Stimulated activated CD4-positive, alpha-beta T cell treated with anti-CD3 and anti-CD28 coated beads, Interleukin-15, amount 100 ng/mL, for 48 hours (primary cell): ENCODE measurements at places on chromosomes 2 and 18.

- no peak for DNase-seq
Measured at GRCh38 chr2:28801726-28802125, 8.9 kb upstream of the SPDYA start.

GRCh38 chr2:177625744-177626650 lies 233.4 kb downstream of the AGPS start:
- DNase-seq: no peak

DNA sequence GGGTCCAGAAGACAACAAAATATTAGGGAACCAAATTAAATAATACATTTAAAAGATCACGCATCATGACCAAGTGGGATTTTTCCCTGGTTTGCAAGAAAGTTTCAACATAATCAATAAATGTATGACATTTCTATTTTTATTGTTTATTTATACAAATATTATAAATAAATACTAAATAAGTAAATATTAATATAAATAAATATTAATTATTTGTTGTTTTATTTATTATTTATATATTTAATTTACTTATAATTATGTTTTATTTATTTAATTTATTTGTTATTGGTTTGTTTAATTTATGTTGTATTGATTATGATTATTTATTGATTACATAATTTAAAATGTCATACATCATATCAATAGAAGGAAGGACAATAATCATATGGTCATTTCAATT lies 242.5 kb upstream of the HNMT start:
- no peak for DNase-seq

DNA sequence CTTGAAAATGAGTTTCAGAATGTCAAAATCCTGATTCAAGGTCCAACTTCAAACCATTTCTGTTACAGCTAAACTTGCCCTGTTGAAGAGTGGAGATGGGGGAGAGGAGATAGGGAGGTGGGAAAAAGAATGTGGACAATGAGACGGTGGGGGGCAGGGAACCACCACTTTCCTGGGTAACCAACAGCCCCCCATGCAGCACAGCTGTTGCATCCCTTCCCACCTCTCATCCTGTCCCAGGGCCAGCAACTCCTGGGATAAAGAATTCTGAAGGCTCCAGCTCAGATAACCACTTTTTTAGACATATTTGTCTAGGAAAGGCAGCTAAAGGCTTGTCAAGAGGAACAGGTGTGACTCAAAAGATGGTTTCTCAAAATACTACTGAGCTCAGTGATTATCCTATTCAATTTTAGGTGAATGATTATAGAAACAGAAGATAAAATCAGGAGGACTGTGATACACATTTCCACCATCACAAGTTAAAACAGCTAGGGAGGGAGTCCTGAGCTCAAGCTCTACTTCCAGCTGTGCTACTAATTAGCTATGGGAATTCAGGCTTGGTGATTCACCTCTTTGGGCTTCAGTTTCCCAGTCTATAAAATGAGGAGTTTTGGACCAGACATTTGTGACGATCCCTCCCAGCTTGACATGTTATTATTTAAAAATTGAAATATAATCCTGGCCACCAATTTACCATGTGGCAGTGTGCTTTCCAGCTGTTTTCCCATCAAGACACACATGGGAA lies 36.3 kb downstream of the HDHD2 start:
- DNase-seq: no peak

GRCh38 chr2:15096873-15097272 lies 464.3 kb downstream of the NBAS start:
- DNase-seq: no peak

DNA sequence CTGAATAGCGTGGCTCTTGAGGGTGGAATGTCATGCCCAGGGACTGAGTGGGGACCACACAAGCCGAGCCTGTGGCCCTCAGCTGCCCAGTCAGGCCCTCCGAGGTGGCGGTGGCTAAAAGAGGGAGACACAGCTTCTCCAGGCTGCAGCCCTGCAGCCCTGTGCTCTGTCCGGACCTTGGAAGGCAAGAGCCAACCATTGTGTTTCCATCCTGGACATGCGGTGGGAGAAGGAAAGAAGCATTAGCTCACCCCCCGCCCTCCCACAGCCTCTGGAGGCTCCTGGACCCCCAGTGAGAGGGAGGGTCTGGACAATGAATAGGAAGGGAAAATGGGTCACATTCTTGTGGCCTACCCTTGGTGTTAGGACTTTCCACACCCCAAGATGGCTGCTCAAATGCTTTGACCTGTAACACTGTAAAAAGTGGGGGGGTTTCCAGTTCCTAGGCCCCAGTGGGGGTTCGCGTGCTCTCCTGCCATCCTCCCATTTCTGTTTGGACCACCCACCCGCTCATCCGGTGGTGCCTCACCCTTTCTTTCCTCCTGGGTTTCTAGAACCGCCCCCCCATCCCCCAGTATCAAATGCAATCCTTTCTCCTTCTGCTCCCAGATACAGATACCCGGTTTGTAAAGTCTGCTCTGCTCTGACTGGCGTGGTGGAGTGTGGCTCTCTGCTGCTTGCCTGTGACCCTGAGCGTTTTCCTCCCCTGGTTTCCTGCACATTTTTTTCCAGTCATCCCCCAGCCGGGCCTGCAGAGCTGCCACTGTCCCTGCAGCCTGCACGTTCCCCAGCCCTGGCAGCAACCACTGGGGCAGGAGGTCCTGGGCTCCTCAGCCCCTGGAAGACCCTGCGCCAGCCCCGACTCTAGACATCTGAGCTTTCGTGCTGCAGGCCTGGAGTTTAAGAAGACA lies 36.3 kb upstream of the SMAD7 start:
- DNase-seq: no peak

DNA sequence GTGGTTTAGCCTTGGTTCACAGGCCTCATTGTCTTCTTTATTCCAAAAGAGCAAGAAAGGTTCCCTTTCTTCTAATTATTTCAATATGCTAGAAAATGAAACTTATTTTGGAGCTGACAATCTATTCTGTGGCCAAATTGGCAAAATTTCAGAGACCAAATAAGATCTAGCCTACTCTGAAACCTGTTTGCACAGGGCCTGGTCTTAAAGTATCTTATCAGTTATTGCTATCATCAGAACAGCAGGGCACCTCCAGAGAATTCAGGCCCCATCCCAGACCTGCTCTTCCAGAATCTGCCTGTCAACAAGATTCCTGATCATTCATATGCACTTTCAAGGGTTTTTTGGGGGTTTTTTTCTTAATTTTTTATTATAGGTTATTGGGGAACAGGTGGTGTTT lies 198.7 kb downstream of the ANAPC1 start:
- DNase-seq: no peak

DNA sequence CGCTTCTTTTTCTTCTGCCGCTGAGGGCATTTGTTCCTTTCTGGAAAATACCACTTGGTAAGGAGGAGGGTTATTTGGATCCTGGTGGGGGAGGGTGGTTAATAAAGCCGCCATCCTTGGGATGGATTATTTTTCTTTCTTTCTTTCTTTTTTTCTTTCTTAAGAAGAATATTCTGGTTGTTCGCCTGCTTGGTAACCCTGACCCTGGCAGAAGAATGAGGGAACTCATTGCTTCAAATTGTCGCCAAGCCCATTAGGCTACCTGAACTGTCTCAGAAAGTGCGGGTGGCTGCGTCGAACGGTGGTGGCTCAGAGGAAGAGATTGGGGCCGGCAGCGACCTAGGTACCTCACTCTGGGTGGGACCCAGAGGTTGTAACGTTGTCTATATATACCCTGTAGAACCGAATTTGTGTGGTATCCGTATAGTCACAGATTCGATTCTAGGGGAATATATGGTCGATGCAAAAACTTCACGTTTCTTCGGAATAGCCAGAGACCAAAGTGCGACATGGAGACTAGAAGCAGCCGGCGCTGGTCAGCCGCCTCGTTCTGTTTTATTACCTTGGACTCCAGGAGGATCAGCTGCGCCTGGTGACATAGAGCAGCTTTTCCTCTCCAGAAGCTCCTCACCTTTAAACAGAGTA lies 1.3 kb upstream of the HOXD4 start:
- DNase-seq: no peak

- no peak for DNase-seq
Measured at GRCh38 chr2:52292801-52293200, 1260.9 kb upstream of the NRXN1 start.

- no peak for DNase-seq
Measured at GRCh38 chr2:45014016-45014702, 4.9 kb upstream of the SIX2 start.

DNA sequence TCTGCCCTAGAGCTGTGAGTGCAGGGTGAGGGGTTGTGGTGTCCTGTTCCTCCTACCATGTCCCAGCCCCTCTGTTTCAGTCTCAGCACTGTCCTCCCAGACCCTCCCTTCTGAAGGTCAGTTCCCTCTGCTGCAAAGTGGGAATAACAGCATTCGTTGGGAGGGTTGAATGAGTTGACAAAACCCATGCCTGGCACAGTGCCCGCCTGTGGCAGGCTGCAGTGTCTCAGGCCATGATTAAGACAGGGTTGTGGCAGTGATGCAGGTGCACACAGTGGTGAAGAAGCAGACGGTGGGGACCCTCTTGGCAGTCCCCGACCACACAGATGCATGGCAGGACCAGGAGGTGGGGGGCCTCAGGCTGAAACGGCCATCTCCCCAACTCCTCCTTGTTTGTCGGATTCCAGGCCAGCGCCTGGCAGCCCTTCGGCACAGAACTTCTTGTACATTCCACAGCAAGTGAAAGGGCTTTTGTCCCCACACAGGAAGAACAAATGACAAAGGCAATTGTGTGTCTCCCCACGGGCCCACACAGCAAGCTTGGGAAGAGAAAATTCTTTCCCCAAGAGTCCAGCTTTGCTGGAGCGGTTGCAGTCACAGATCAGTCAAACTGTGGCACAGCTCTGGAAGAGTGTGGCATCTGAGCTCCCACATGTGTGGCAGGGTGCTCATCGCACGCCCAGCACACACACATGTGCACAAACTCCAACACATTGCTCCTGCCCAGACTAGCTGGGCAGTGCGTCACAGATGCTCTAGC lies 92.0 kb upstream of the MSH2 start:
- no peak for DNase-seq

GRCh38 chr2:86603905-86604304 lies 19.8 kb downstream of the RNF103 start:
- DNase-seq: no peak

DNA sequence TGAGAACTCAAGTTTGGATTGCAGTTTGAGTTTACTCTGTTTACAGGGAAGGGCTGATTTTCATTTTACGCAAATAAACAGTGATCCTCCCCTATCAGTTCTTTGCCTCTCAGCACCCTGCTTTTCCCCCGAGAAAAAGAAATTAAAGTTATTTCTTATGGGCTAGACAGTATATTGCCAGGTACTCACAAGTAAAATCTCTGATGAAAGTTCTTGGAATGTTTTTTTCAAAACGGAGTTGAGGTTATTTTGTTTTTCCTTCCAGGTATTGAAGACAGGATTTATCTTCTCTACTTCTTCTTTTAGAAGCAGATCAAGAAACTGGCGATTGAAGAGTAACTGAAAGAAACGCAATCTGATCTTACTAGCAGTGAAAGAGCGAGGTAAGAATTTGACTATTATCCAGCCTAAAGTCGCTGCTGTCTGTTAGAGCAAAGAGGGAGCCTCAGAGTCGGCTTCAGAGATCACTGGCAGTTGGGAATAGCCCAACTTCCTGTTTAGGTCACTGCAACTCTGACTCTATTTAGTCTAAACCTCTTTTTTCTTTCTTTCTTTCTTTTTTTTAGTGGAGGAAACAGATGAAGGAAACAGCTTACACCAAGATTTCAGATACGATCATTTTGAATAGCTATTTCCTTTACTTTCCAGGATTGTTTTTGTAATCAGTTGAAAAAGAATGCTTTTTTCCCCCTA lies at the start of gene TFPI:
Gene TFPI, minus strand, starts transcription at position 425 of the 693 bp plus-strand sequence. CDS start 50,667 bp downstream, outside the sequence.
- DNase-seq: no peak

DNA sequence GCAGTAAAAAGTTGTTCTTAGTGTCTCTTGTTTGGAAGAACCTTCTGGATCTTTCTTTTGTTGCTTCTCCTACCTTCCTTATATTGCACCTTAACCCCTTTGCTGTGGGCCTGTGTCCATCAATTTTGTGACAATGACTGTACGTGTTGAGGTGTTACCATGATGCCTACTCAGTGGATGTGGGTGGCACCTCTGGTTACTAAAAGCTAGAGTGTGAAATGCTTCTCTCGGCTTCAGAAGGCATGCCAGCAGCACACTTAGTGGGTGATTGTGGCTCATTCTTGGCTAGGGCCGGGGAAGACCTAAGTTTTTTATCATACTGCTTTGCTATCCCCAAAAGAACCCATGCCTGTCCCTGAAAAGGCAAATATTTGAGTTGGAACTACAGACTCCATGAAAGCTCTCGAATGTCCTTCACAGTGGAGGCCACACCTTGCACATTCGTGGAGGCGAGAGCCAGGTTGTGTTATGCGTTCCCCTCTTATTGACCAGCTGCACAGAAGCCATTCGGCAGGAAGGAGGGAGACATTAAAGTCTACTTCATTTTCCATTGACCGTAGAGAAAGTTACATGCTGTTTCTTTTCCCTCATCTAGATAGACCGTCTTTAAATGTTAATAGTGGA lies 513.2 kb upstream of the RAB12 start:
- DNase-seq: no peak

GRCh38 chr2:180656455-180656847 lies 324.0 kb upstream of the UBE2E3 start:
- DNase-seq: no peak

DNA sequence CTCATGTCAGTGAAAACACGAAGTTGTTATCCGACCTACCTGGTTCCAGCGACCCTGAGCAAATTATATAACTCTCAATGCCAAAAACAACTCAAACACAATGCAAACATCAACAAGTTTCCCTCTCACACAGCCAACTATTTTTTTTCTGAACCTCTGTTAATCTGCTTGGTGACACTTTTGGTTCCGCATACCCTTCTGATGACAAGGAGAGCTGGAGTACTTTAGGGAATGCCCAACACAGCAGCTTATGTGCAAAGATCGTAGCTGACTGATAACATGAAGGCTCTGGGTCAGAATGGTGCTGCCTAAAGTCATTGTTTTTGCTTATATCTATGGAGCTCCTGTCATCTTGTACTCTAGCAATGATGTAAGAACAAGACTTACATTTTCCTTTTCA lies 72.7 kb upstream of the CCDC68 start:
- DNase-seq: no peak

DNA sequence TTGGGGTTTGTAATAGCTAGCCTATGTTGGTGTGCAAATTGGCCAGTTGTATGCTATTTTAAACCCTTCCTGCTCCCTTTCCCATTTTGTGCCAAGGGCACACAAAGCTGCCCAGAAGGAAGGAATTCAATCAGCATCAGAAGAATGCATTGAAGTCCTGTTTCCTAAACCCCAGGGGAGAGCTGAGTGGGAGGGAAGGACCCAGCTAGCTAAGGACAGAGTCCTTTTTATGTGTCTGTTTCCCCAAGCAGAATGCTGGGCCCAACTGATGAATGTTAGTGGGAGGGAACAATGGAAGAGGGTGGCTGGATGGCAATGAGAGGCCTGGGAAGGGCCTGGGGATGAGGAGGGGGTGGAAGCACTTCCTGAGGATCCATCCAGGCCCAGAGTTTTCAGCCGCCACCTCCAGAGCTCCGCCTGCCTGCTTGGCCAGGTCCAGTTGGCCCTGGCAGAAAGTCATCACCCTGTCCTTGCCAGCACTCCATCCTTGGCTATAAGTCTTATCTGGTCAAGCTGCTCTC lies 32.7 kb downstream of the MEX3C start:
- DNase-seq: no peak

GRCh38 chr2:71720283-71720560 lies 266.9 kb downstream of the DYSF start:
- no peak for DNase-seq

- DNase-seq: no peak
Measured at GRCh38 chr2:63870679-63871078, 29.0 kb downstream of the UGP2 start.

GRCh38 chr2:2836343-2837070 lies 505.4 kb upstream of the MYT1L start:
- DNase-seq: no peak

GRCh38 chr2:27798948-27799645 lies 27.6 kb downstream of the MRPL33 start:
- no peak for DNase-seq

- no peak for DNase-seq
Measured at GRCh38 chr2:120831086-120831485, 95.4 kb downstream of the GLI2 start.
